Right atrium auricular region (tissue), 2 donors: ENCODE measurements at places on chromosomes 5 and 9. TPM values are rescaled to one million over a fixed set of nuclear protein-coding genes. Genes with fewer than 3 reads are reported as not detected.

DNA sequence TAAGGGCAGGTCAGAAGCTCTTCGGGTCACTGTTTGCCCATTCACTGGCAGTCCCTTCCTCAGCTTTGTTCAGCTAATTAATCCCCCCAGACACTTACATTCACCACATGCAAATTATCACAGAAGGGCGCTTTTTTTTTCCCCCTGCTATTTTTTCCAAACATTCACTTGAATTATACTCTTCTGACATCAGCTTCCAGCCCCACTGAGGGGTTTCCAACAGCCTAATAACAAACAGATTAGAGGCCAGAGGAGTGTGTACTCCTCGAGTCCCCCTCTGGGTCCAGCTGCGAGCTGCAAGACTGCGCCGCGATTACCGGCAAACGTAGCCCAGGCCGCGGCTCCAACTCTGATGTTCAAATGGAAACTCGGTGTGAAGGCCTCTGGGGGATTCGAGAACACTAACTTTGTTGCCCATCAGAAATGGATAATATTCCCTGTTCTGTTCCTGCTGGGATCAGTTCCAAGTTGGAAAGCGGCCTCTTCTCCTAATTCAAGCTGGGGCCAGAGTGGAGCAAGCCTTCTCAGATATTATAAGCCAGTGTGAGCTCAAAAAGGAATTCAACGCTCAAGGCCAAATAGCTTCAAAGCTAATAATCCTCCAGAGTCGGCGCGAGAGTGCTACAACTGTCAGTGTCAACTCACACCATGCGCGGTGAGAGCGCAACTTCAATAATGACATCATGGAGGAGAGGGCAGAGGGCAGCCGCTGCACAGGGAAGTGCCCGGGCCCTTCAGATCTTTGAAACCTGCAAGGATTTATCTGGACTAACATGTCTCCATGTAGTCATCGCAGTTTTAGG, 560.8 kb downstream of the BNC2 start:
- peak; percentile 79 for DNase-seq
- H3K27me3 ChIP-seq: no peaks in the 10 kb centered on the region
- H3K36me3 ChIP-seq: no peaks in the 10 kb centered on the region
- H3K4me1 ChIP-seq: no peaks in the 10 kb centered on the region

- H3K27me3 ChIP-seq: no peaks in the 10 kb centered on the region
- no peaks in the 10 kb centered on the region for H3K4me1 ChIP-seq
- no peak overlapping the region for H3K4me3 ChIP-seq
- H3K36me3 ChIP-seq: no peaks in the 10 kb centered on the region
- no peak for DNase-seq
- no peak overlapping the region for H3K27ac ChIP-seq
Measured at GRCh38 chr5:132019857-132020555, 8.5 kb upstream of the ACSL6 start.

GHR gene
- total RNA-seq: 10.9 TPM

FGFR4 gene
- total RNA-seq: 0.48 TPM

ZNF169 gene
- 6.5 TPM for total RNA-seq

SLCO6A1 gene
- total RNA-seq: not detected
